ENCODE measurements at places on chromosomes 4 and X.
A peak's percentile ranks its signal among the peaks of the same experiment; 100 is the strongest.

- no peak for DNase-seq
These were observed 171.9 kb downstream of the LDB2 start for GRCh38 chr4:16726368-16727050.

DNA sequence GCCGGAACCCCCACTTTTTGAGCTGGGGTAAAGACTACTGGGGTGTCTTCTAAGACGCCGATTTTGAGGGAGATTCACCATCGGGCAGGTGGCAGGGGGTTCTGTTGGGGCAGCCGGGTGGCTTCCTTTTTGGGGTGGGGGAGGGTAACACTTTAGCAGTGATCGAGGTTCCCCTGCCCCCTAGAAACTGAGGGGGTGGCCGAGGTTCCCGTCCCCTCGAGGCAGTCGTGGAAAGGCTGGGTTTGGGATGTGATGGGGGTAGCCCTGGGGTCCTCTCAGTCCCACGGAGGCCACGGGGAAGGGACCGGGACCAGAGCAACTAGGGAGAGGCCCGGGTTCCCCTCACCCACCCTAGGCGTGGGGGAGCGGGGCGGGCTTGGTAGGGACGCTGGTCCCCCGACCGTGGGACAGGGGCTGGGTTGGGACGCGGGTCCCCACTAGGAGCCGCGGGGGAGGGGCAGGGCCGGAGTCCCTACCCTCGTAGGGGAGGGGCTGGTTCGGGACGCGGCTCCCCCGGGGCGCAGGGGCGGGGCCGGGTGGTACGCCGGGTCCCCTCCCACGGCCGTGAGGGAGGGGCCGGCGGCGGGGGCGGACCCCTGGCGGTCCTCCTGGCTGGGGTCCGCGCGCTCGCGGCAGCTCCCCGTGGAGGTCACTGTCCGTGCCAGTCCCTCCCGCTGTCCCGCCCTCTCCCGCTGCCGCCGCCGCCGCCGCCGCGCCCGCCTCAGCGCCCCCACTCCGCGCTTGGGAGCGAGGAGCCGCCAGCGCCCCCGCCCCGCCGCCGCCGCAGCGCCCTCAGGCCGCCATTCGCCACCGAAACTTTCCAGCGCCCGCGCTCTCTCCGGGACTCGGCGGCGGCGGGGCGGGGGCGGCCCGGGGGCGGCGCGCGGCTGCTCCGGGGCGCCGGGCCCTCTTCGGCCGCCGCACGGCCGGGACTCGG is at the start of gene TBL1X:
Gene TBL1X (plus strand): TSS at position 624 of the 937 bp plus-strand sequence. CDS start 188,529 bp downstream, outside the sequence.
- peak; percentile 65 for DNase-seq

- peak; percentile 48 for DNase-seq
These were observed 685 bp downstream of the COMMD8 start for GRCh38 chr4:47462799-47463234.

GRCh38 chrX:137587151-137587550 is 21.2 kb downstream of the ZIC3 start:
- DNase-seq = no peak

- no peak for DNase-seq
These were observed 426.8 kb upstream of the CNKSR2 start for GRCh38 chrX:20947411-20947912.

DNA sequence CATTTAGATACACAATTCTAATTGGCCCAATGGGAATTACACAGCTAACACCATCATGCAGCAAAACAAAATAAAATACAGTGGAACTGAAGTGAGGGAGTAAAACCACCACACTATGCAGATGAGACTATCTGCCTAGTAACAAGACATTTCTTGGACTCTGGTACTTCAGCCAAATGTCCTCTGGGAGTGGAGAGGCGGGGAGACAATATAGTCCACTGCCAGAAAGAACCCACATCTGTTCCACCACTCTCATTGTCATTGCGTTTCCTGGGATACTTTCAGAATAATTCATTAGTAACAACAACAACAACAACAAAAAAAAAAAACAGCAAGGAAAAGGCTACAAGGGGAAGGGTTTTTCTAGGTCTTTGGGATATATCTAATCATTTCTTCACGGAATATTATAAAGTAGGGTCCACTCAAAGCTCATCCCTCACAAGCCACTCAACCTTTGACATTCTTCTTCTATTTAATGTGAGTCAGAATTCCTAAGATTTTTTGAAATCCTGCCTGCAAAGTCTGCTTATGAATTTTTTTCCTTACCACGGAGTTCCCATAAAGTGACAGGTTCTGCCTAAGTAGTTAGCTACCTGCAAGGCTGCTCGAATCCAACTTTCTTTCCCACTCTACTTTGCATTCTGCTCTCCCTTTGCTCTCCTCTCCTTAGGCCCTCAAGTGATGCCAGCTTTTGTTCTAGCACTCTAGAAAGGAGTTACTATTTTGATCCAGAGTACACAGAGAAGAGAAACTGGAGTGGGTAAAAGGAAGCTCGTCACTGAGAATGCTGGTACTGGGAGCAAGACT is 254.6 kb downstream of the CHIC1 start:
- no peak for DNase-seq
